ENCODE measurements at places on chromosomes 5 and 9. TPM values are rescaled to one million over a fixed set of nuclear protein-coding genes. Genes with fewer than 3 reads are reported as not detected.

DNA sequence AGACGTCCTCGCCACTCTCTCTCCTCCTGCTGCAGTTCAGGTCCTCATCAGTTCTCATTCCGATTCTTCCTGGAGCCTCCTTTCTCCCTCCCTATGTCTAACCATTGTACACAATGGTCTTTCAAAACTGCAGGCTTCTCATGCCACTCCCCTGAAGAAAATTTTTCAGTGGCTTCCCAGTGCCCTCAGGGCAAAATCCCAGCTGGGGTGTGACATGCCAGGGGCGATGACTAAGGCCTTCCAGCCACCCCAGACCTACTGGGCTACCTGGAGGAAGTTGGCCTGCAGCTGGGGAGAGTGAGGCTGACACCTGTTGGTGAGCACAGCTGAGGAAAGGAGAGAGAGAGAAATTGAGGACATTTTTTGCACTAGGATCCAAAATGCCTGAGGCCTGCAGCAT, 65.2 kb downstream of the SREK1 start:
- no peak for DNase-seq

DNA sequence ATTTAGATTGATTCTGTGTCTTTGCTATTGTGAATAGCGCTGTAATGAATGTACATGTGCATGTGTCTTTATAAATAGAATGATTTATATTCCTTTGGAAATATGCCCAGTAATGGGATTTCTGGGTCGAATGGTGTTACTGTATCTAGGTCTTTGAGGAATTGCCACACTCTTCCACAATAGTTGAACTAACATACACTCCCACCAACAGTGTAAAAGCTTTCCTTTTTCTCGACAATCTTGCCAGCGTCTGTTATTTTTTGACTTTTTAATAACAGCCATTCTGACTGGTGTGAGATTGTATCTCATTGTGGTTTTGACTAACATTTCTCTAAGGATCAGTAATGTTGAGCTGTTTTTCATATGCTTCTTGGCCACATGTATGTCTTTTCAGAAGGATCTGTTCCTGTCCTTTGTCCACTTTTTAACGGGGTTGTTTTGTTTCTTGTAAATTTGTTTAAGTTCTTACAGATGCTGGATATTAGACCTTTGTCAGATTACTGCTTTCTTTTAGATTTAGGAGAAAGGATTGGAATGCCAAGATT, 125.0 kb upstream of the NR5A1 start:
- DNase-seq = peak; percentile 56

- DNase-seq = no peak
These were observed 32.1 kb upstream of the ZNF354B start for GRCh38 chr5:178827636-178828035.

- DNase-seq = no peak
These were observed 54.1 kb upstream of the TMEM161B start for GRCh38 chr5:88322785-88323184.

Gene SYNPO
- polyA plus RNA-seq = 8.4 TPM

Gene ZNF484
- 1.4 TPM for polyA plus RNA-seq

- no peak for DNase-seq
These were observed 241.4 kb downstream of the DRD1 start for GRCh38 chr5:175202463-175203068.

- no peak for DNase-seq
These were observed 28.4 kb upstream of the TLE1 start for GRCh38 chr9:81717747-81718077.

Gene PALM2AKAP2
- 7.8 TPM for polyA plus RNA-seq

GRCh38 chr5:134521841-134522240, 3.6 kb upstream of the JADE2 start:
- DNase-seq = no peak

GRCh38 chr9:129624168-129624759, 1.7 kb upstream of the NTMT1 start:
- DNase-seq = no peak

Gene OR13C5
- not detected for polyA plus RNA-seq

GRCh38 chr9:117596678-117597077, 107.5 kb upstream of the TLR4 start:
- DNase-seq = no peak

- DNase-seq = no peak
These were observed 2.7 kb upstream of the IRX4 start for GRCh38 chr5:1885404-1885755.

DNA sequence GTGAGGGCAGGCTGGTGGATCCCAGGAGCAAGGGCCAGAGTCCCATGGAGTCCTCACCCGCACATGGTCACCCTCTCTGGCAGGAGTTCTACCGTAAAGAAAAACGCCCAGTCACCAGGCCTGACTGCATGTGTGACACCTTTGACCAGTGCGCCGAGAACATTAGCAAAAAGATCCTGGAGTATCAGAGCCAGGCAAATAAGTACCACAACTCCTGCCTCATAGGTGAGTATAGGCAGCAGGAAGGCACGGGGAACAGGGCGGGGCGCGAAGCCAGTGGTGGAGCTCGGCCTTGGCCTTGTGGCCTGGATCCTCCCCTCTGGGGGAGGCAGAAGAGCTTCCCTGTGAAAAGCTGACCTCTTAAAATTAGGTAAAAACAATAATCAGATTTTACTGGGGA, 45.4 kb upstream of the TDRD7 start:
- no peak for DNase-seq

DNA sequence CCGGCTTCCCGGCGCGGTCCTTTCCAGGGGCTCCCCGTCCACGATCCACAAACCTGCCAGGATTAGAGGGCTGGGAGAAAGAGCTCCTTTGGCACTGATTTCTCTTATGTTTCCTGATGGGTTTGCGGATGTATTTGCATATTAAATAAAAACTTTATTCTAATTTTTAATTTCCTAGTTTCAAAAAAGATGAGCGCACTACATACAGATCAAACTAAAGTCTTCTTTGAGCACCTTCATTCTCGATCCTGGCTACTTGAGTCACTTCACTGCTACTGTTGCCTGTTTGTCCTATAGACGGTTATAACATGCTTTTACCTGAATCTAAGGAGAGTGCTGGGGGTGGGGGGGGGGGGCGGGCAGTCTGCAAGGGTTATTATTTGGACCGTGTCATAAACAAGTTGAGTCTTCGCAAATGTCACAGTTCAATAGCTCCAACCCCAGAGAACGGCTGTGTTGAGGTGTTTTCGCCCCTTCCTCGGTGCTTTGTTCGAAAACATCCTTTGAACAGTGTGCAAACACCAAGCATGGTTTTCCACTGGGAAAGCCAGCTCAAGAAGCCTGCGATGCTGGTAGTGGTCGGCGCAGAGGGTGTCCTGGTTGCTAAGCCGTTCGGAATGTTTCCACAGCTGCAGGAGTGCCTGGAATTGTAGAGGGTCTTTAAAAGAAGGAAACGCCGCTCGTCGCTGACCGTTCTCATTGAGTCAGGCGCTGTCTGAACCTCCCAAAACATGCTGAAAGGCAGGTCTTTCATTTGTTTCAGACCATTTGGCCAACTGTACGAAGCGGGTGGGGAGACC, 1.1 kb upstream of the STK10 start:
- no peak for DNase-seq

Gene SNX24
- 15.1 TPM for polyA plus RNA-seq

DNA sequence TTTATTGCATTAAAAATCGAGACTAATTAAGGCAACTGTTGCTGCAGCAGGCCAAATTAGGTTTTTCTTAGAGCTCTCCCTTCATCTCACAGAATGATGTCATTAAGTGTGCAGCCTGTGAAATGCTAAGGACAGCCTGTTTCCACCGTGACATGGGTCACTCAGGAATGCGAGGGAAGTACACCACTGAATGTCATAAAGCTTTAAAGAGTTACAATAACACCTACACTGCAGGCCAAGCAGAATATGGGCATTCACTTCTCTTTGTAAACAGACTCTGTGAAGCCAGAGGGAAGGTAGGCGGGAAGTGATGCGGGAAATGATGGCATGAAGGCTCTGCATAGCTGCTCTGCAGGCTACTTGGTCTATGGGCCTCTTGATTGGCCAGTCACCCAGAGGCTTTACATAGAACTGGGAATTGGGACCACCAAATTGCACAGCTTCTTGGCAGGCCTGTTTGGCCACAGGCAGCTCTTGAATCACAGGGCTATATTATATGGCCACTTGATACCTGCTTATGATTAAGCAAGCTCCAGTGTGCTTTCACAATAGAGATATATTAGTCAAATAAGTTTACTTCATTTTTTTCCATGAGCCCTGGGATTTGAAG, 28.4 kb upstream of the AOPEP start:
- DNase-seq = no peak

DNA sequence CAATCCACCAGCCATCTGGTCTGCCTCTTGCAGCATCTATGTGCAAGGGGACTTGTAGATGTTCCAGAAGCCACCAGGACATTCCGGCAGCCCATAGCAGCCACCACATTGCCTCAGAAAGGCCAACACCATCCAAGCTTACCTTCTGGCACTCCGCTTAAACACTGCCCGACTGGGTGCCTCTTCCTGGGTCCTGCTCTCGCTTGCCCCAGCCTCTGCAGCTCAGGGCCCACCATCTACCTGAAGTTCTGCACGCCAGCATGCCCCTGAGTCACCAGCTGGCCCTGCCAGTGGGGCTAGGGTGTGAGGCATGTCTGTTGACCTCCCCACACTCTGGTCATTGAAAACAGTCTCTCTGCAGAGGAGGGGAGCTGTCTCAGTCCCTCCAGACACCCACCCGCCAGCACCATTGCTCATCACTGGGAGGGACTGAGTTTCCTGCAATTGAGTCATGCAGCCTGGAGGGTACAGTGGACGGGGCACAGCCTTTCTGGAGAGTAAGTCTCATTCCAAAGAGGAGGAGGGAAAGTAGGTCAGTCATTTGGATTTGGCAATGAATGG, 16.9 kb upstream of the COL5A1 start:
- DNase-seq = peak; percentile 86

DNA sequence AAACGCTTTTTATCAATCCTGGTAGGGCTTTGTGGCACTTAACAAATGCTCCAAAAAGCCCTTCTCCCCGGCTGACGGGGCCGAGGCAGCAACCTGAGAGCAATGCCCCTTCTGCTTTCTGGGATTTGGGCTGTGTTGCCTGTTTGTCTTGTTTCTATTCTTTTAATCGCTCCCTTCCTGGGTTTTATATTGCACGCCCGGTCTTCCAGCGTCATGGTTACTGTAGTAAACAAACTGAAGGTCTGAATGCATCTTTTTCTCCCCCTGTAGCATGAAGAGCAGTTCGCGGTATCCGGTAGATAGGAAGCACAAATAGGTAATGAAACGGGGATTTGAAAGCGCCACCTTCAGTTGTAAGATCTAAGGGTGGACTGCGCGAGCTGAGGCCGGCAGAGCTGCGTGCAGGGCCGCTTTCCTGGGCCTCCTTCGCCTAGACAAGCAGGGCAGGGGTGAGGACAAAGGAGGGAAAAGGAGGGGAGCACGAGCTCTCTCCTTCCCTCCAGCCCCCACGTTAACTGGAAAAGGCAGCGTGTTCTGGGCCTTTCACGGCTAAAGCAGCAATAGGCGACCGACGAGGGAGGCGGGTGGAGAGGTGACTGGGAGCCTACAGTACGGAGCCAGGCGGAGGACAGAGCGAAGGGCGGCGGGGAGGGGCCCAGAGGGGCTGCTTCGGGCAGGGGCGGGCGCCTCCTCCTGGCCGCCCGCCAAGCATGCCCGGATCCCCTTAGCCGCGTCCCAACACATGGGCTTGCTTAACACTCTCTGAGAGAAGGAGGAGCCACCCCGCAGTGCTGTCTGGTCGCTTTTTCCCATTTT, 49.3 kb upstream of the ZNF366 start:
- DNase-seq = peak; percentile 28

DNA sequence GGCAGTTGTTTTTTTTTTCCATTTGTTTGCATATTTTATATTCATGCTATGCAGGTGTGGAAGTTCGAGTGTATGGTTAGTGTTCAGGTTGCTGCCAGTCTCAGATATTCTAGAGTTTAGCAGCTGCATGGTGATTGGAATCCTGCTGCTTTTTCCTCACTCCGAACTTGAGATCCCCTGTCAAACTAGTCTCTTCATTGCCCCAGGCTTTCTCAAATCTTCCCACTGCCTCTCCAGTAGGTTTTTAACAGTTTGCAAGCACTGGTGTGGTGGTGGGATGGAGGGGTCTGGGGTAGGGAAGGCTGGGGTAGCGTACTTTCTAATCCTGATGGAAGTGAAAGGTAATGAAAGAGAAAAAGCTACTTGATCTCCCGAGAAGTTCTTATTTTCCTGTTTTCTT, 112.9 kb downstream of the CHSY3 start:
- DNase-seq = no peak

DNA sequence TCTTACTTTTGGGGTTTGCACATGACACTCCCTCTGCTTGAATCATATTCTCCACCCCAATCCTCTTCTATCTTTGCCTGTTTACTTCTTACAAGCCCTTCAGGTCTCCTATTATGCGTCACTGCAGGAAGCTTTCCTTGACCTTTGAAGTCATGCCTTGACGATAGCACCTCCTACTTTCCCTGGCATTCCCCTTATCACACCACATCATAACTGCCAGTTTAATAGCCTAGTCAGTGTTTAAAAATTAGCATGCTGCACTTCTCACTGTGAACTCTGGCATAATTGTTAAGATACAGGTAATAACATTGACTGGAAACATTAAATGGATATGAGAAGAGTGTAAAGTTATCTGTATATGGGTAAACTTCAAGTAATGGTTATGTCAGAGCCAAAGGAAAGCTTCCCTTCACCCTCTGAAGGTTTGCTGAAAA, 37.1 kb upstream of the CEP120 start:
- no peak for DNase-seq

Gene S1PR3
- 21.3 TPM for polyA plus RNA-seq

Gene SV2C
- not detected for polyA plus RNA-seq

DNA sequence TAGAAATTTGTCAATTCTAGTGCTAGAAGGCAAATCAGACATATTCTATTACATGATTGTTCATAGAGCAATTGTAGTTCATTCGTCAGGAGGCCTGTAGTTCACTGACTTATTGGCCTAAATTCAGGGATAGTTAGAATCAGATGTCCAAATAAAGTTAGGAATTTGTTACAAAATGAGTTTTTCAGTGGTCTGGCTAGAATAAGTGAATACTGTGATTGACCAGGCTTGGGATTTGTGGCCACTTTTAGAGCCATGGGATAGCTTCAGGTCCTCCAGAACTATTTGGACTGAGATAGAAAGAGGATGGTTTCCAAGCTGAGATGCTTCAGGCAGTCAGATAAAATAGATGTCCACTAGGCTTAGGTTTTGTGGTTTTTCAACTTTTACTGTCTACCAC, 199.1 kb upstream of the MPDZ start:
- DNase-seq = no peak

Gene TMEM171
- polyA plus RNA-seq = 5.3 TPM

GRCh38 chr5:37552770-37553719, 173.9 kb downstream of the WDR70 start:
- DNase-seq = no peak

Data from BJ (cell line).